NCI-H69 (cell line): ENCODE measurements at places on chromosomes 5 and 9.
A peak's percentile ranks its signal among the peaks of the same experiment; 100 is the strongest.

GRCh38 chr5:138506370-138507306 is 36.4 kb downstream of the ETF1 start:
- DNase-seq: no peak

DNA sequence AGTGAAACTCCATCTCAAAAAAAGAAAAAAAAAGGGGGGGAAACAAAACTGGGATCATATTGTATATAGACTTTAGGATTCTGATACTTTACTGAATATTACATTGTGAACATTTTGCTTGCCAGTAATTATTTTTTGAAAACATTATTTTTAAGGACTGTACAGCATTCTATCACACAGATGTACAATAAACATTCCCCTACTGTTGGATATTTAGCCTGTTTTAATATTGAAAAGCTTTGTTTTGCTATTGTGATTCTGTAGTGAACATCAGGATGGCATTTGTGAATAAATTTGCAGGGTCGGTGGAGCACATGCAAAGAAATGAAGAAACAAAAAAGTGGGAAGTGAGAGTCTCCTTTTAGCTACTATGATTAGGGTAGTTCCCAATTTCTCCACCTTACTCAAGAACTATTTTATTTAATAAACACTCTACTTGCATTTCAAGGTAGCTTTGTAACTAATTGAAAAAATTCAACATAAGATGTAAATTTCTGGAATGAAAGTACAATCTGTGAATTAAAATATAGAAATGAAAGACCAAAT is 18.7 kb downstream of the RASGRF2 start:
- DNase-seq: no peak

DNA sequence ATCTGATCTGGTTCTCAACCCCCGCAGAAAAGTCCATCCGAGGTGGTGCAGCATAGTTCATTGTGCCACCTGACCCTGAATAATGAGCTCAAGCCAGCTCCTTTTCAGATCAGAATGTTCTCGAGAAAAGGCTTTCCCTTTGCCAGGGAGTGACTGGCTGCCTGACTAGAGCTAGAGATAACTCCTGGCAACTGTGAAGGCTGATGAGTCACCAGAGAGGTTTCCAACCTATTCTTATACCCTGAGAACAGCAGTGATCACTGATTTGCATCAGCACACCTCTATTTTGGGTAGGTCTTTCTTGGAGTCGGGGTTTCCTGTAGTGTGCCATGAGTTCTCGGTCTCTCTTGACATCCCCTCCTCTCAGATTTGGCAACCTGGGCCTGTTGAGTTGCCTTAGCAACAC is 127.9 kb downstream of the PIK3R1 start:
- DNase-seq: no peak

DNA sequence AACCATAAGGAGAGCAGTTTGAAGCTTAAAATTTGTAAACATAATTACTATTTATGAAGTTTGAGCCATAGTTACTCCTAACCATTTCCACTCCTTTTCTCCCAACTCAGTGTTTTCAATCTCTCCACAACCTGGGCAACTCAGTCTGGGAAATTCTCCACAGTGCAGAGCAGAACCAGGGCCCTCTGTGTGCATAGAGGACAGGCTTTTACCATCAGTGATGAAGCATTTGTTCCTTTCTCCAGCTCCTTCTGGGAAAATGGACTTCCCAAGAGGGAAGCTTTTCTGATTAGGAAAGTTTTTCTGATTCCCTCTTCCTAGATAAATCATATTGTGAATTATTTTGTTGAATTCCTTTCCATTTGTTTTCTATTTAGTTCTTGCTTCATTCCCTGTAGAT is 132.3 kb upstream of the MPDZ start:
- DNase-seq: no peak

DNA sequence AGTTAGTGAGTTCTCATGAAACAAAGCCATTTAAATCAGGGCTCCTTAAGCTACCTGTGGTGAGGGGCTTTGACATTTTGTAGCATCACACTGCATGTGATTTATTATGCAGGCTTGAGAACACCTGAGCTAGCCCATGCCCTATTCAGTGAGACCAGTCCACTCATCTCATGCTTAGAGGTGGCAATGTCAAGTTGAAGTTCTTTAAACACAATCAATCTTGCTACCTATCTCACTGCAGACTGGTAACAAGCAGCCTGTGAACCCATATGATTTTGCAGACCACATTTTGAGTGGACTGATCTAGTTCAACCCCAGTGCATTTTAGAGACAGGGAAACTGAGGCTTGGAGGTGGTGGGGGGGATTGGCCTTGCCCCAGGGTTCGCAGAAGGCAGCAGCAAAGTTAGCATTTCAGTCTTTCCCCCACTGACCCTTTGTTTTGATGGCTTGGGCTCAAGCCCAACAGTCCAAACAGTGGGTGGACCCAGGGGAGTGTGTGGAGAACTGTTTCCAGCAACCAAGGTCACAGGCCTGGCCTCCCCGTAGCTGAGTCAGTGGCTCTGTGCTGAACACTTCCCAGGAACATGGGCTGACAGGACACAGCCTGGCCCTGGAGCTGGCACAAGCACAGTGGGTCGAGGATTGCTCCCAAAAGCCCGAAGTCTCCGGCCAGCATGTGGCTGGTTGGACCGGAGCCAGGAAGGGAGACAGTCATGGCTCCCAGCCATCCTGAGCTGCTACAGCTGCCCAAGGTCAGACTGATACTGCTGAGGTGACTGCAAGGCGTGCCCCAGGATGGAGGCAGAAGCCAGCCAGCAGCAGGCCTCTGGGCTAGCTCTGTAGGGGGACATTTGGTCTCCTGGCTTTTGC is 95.3 kb downstream of the RGS3 start:
- peak; percentile 57 for DNase-seq

- no peak for DNase-seq
These were observed 137.6 kb upstream of the GPR151 start for GRCh38 chr5:146653560-146653959.

DNA sequence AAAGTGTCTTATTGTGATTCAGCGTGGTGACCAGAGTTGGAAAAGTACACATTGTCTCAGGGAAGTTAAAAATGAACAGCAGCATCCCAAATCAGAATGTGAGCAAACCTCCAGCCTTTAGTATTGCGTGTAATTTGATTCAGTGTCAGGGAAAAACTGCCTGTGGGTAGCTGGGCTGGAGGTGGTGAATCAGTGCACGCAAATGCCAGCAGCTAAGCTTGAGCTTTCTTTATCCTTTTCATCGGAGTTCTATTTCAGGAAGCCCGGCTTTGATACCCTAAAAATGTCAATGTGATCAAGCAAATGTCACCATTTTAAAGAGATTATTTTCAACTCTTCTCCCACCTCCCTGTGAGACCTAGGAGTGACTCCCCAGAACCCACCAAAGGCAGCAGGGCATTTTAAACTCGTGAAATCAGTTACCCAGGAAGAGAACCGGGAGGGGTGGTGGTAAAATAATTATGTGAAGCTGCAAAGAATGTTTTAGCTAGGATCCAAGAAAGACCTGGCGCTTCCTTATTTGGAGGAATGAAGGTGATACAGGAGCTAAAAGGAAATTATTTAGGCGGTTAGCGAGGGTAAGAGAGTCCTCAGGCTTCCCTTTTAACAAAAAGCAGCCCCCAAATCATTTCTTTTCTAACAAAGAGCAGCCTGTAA is 25.7 kb upstream of the C5orf47 start:
- DNase-seq: peak; percentile 65

DNA sequence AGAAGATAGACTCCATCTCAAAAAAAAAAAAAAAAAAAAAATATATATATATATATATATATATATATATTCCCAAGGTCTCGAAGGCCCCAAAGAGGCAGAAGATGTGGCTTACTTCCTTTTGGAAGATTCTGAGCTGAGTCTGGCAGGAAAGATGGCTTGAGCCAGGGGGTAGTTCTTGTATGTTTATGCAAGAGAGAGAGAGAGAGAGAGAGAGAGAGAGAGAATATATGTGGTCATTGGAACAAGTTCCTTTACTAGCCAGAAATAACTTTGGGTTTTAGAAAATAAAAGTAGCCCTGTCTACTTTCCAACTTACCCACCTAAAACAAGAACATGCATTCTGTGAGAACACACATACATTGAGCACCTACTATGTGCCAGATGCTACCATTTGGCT is 17.6 kb downstream of the NCS1 start:
- DNase-seq: no peak

- peak; percentile 27 for DNase-seq
These were observed 63.8 kb upstream of the ORM1 start for GRCh38 chr9:114258866-114259797.

GRCh38 chr9:91533382-91533781 is 109.8 kb upstream of the NFIL3 start:
- no peak for DNase-seq

- no peak for DNase-seq
These were observed 39.0 kb downstream of the CACNA1B start for GRCh38 chr9:137916540-137916939.
